ENCODE measurements at places on chromosomes 5 and 9.
A peak's percentile ranks its signal among the peaks of the same experiment; 100 is the strongest.

DNA sequence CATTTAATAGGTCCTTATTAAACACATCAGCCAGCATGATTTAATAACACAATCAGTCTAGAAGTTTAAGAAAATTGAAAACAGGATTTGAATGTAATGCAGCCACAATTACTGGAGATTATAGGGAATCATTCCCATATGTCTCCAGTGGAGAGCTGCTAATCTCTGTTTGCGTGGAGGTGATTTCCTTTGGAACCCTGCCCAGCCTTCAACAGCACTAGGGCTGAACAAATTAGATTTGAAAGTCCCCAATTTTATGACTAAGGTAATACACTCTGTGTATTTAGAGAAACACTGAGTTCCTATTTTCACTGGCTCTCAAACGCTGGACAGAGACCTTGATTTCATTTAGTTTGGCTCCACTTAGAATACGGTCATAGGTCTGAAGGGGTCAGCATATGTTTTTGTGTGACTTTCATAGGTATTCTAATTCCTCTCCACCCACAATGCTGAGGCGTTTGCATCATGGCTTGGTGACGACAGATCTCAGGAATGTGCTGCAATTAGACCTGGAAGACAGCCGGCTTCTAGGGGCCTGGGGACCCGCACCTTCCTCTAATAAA, 508.3 kb downstream of the EBF1 start:
- DNase-seq: peak; percentile 19

DNA sequence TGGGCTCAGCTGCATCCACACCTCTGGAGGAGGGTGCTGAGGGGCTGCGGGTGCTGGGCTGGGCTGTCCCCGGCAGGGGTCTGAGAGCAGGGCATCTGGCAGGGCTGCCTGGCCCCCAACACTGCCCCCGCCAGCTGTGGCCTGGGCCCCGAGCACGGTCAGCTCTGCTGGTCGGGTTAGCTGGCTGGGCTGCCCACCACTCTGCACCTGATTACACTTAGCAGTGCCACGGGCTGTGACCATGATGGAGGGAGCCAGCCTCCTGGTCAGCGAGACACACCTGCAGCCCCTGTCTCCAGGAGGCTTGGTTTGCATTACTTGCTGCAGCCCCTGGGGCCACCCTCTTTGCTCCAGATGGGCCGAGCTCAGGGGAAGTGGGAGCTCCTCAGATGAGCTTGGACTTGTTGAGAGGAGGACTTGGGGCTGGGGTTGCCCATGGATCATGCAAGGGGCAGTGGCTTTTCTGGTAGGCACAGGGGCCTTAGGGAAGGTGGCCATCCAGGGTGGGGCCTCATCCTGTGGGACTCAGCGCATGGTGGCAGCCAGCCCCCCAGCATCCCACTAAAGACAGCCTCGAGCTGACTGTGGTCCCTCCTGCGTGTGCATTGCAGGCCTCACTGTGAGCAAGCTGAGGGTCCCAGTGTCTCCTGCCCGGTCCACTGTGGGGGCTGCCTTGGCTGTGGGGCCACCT, 132.0 kb upstream of the FAM120A start:
- DNase-seq: no peak

GRCh38 chr9:130129432-130130061, 42.7 kb upstream of the NCS1 start:
- no peak for DNase-seq

- DNase-seq: no peak
These were observed 238.7 kb upstream of the NREP start for GRCh38 chr5:111995701-111996100.

DNA sequence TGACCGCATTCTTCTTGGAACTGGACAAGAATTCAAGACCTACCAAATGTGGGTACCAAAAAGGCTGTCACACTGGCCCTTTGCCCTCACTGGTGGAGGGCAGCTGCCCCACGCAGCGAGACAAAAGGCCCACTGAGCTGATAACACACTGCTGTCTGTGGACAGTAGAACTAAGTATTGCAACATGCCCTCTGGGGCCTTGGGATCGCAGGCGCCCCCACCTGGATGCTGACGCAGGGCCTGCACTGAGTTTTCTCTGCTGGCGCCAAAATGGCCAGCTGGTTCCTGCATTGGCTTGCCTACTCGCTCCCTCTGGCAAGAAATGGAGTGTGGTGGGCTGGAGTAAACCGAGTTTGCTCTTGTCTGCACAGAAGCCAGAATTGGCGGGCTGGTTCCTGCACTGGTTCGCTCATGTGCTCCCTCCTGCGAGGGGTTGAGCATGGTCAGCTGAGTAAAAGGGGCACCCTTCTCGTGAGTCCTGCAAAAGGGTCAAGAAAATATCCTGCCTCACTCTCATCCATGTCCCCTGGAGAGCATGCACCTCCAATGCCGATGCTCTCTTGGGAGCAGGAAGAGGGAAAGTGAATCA, 55.7 kb downstream of the NXNL2 start:
- no peak for DNase-seq

DNA sequence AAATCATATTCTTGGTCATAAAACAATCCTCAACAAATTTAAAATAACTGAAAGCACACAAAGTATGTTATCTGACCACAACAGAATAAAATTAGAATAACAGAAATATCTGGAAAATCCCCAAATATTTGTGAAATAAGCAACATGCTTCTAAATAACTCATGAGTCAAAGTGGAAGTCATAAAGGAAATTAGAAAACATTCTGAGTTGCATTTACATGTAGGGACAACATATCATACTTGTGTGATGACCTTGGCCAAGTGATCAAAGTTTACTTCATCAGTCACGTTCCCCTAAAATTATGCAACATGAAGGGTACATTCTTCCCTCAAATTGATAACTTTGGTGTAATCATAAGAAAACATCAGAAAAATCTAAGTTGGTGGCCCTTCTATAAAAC, 64.7 kb downstream of the CSF2 start:
- DNase-seq: no peak
